Activated CD8-positive, alpha-beta T cell treated with anti-CD3 and anti-CD28 coated beads for 36 hours (primary cell): ENCODE measurements at places on chromosomes 7 and 10. TPM values are rescaled to one million over a fixed set of nuclear protein-coding genes. Genes with fewer than 3 reads are reported as not detected.

The ABCA13 gene
- total RNA-seq, result not detected

The RAMP3 gene
- not detected for total RNA-seq

The ADRA2A gene
- not detected for total RNA-seq

GRCh38 chr10:4512671-4513240 lies 313.3 kb upstream of the AKR1E2 start:
- H3K36me3 ChIP-seq, result no peaks in the 10 kb centered on the region
- H3K27ac ChIP-seq, result no peak overlapping the region
- no peak overlapping the region for H3K4me3 ChIP-seq
- peaks cover 6% of the 10 kb centered on the region for H3K27me3 ChIP-seq
- DNase-seq, result peak; percentile 29

DNA sequence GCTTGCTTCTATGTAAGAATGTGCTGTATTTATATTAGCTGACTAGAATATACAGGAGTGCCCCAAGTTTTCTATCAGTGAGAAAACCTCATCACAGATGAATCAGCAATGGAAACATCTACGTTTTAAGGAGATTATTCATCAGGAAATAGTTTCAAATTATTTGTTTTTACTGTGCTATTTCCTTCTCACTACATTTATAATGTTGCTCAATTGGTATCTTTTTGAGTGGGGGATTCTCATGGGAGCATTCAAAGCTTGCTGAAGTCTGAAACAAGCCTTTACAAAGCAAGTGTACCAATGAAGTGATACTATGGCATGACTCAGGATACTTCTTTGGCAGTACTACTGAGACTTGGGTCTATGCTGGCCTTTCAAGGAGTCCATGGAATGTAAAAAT lies 191.1 kb upstream of the SLC26A5 start:
- no peaks in the 10 kb centered on the region for H3K36me3 ChIP-seq
- peaks cover 6% of the 10 kb centered on the region for H3K27me3 ChIP-seq
- no peaks in the 10 kb centered on the region for H3K4me1 ChIP-seq
- H3K27ac ChIP-seq, result no peak overlapping the region
- H3K4me3 ChIP-seq, result no peak overlapping the region

- H3K4me3 ChIP-seq, result no peak overlapping the region
- H3K4me1 ChIP-seq, result peaks cover 15% of the 10 kb centered on the region
- H3K27ac ChIP-seq, result no peak overlapping the region
- H3K27me3 ChIP-seq, result peaks cover 2% of the 10 kb centered on the region
Observed at GRCh38 chr7:31028417-31028992, 23.6 kb upstream of the ADCYAP1R1 start.

DNA sequence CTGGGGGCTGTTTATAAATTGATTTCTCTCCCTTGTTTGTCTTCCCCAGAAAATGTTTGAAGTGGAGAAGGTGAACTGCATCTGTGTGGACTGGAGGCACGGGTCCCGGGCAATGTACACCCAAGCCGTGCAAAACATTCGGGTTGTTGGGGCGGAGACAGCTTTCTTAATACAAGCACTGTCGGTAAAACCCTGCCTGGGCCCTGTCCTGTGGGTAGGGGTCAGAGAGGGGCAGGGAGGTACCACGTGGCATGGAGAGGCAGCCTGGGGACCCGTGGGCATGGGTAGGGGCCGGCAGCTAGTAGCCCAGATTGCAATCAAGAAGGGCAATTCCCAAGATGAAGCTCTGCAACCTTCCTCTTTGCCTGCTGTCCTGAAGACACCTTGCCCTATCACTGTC lies 6.1 kb downstream of the PNLIPRP2 start:
- no peak for DNase-seq
- peaks cover 16% of the 10 kb centered on the region for H3K27me3 ChIP-seq
- no peak overlapping the region for H3K27ac ChIP-seq
- no peaks in the 10 kb centered on the region for H3K36me3 ChIP-seq
- no peaks in the 10 kb centered on the region for H3K4me1 ChIP-seq

DNA sequence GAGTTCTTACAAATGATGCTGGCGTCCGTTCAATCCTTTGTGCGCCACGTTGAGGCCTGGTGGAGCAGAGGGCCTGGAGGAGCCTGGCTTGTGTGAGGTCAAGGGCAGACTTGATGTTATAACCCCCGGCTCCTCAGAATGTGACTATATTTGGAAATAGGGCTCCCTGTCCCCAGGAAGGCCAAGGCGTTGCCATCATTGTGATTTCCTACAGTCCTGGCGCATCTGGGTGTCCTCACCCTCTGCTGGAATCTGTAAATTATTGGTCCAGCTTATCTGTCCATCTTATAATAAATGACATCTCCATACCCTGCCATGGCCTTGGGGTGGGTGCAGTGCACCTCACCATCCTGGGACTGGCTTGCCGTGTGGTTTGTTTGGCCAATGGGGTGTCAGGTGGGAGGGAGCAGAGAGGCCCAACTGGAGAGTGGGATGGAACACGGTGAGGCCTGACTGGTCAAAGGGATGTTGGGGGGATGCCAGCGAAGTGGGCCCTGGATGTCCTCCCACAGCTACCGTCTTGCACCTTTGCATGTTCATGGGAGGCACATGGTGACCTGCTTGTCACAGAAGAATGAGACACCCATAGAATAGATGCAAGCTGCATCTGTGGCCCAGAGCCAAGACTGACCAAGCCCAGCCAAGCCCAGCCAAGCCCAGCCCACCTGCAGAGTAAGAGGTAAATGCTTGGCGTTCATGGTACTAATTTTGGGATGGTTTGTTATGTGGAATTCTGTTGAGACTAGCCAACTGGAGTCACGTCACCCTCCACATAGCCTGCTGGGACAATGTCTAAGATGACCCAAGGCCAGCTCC lies 11.1 kb upstream of the LRRC27 start:
- DNase-seq, result no peak
- H3K4me3 ChIP-seq, result no peak overlapping the region
- H3K4me1 ChIP-seq, result peaks cover 13% of the 10 kb centered on the region
- H3K27ac ChIP-seq, result no peak overlapping the region

DNA sequence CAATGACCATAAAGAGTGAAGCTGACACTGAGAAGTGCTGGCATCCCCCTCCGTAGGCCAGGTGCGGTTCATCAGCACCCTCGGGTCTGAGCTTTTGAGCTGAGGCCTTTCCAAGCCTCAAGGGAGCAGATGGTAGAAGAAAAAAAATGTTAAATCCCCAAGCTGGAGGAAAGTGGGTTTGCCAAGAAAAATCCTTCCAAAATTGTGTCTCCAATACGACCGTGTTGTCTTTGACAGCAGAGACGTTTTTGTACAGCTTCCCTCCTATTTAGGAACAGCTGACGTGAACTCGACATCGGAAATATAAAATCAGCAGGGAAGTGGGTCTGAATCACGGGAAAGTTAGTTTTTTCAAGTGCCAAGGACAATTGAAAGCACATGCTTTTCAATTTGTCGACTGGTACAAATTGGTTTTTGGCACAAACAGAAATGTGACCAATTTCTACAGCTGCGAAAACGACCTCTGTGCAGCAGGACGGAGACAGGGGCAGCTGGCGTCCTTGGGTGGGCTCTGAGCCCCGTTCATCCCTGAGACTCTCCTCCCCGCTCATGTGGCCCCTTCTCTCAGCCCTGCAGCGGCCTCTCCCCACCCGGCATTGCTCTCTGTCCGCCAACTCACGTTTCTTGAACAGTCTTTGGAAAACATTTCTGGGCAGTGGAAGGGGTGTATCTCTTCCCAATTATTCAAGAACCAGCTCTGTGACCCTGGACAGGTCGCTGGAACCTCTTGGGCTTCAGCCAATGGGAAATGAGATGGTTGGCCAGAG lies 89.9 kb downstream of the PAXIP1 start:
- peaks cover 16% of the 10 kb centered on the region for H3K27me3 ChIP-seq
- no peak for DNase-seq
- H3K4me1 ChIP-seq, result peaks cover 5% of the 10 kb centered on the region
- H3K36me3 ChIP-seq, result no peaks in the 10 kb centered on the region
